ENCODE measurements at places on chromosomes 7 and 10. TPM values are rescaled to one million over a fixed set of nuclear protein-coding genes. Genes with fewer than 3 reads are reported as not detected.

The CASTOR2 gene
- 9.9 TPM for total RNA-seq

The LIPF gene
- total RNA-seq, result not detected

The MOGAT3 gene
- total RNA-seq, result 0.25 TPM

The ZNF107 gene
- total RNA-seq, result 8.0 TPM

The PRTFDC1 gene
- total RNA-seq, result 3.8 TPM

The FAM131B gene
- total RNA-seq, result 0.82 TPM

The TBX20 gene
- not detected for total RNA-seq

The PPP1R3A gene
- not detected for total RNA-seq

The WDR86 gene
- total RNA-seq, result 5.9 TPM
